ENCODE measurements at places on chromosomes 3 and 15.

GRCh38 chr3:133124511-133124910 lies 86.3 kb downstream of the TMEM108 start:
- peaks cover 7% of the 10 kb centered on the region for H3K27me3 ChIP-seq
- no peak overlapping the region for H3K4me3 ChIP-seq
- DNase-seq = no peak
- no peak overlapping the region for H3K27ac ChIP-seq
- H3K36me3 ChIP-seq = no peaks in the 10 kb centered on the region
- H3K4me1 ChIP-seq = no peaks in the 10 kb centered on the region

DNA sequence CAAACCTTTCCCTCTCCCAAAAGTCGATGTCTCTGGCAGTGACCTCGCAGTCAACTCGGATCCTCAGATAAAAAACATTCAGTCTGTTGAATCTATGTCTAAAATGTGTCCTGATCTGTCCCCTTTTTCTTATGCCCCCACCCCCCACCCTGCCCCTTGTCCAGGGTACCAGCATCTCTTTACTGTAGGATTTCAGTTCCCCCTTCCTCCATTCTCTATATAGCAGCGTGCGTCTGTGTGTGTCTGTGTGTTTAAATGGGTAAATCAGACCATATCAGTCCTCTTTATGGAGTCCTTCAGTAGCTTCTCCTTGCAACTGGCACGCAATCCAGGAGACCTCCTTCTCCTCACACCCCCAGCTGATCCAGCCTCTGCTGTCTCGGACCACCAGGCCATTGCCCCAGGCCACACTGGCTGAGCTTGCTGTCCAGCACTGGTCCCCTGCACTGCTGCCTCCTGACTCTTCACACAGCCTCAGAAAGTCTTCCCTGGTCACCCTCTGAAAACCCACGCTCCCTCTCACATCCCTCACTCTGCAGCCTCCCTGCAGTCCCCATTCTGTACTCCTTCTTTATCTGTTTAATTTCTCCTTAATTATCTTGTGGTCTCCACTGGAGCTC lies 1.5 kb downstream of the LRRK1 start:
- H3K27me3 ChIP-seq = peaks cover 53% of the 10 kb centered on the region
- H3K36me3 ChIP-seq = no peaks in the 10 kb centered on the region
- no peak overlapping the region for H3K27ac ChIP-seq
- peaks cover 26% of the 10 kb centered on the region for H3K4me1 ChIP-seq
- peak overlapping the region; percentile 69 for H3K4me3 ChIP-seq

DNA sequence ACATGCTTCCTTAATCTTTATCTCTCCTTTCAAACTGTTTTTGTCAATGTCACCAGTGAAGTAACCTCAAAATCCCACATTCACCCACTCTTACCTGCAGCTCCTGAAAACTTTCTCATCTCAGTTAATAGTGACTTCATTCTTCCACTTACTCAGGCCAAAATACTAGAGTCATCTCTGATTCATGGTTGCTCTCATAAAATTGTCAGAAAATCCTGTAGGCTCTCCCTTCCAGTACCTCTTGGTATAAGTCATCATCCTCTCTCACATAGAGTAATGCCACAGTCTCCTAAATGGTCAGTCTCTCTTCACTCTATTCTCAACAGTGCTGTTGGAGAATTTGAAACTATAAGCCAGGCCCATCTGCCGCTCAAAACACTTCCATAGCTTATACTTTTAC lies 34.9 kb upstream of the POU1F1 start:
- no peak for DNase-seq
- H3K4me1 ChIP-seq = peaks cover 12% of the 10 kb centered on the region
- no peak overlapping the region for H3K27ac ChIP-seq
- H3K36me3 ChIP-seq = no peaks in the 10 kb centered on the region
- H3K27me3 ChIP-seq = no peaks in the 10 kb centered on the region

DNA sequence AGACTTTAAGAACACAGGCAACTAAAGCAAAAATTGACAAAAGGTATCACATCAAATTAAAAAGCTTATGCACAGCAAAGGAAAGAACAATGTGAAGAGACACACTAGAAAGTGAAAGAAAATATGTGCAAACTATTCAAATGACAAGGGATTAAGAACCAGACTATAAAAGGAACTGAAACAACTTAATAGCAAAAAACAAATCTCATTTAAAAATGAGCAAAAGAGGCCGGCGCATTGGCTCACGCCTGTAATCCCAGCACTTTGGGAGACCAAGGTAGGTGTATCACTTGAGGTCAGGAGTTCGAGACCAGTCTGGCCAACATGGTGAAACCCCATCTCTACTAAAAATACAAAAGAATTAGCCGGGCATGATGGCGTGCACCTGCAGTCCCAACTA lies 14.4 kb downstream of the NGLY1 start:
- H3K4me1 ChIP-seq = peaks cover 16% of the 10 kb centered on the region
- no peak for DNase-seq
- peaks cover 68% of the 10 kb centered on the region for H3K36me3 ChIP-seq
- H3K4me3 ChIP-seq = no peak overlapping the region
- no peaks in the 10 kb centered on the region for H3K27me3 ChIP-seq

GRCh38 chr15:50028326-50028725 lies 90.7 kb downstream of the ATP8B4 start:
- H3K27me3 ChIP-seq = peaks cover 12% of the 10 kb centered on the region
- DNase-seq = no peak
- H3K36me3 ChIP-seq = no peaks in the 10 kb centered on the region
- H3K4me3 ChIP-seq = no peak overlapping the region

DNA sequence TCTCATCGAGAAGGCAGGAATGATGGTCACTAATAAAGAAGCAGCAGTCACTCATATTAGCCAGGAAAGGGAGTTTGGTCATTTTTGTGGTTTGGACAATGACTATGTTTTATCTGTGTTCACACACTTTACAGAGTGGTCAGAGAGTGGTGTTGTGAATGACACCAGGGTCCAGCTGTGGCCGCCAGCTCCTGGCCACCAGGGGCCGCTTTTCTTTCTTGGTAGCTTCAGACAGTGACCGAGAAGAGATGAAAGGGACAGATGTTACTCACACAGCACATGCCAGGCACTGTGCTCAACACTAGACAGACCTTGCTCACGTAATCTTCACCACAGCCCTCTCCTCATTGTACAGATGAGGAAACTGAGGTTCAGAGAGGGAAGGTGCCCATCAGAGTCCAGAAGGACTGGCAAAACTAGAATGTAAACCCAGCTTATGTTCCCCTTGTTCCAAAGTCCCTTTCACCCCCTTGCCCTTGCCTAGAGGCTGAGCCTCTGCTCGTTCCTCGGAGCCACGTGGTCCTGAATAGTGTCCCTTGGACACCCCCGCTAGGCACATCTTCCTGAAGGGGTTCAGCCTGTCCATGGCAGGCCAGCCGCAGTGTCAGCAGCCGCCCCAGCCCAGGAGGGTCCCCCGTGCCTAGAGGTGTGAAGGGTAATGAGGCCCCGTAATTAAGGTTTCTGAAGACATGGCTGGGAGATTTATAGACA lies 55.6 kb downstream of the CYP11A1 start:
- H3K27ac ChIP-seq = no peak overlapping the region
- peaks cover 30% of the 10 kb centered on the region for H3K4me1 ChIP-seq
- H3K27me3 ChIP-seq = peaks cover 2% of the 10 kb centered on the region

DNA sequence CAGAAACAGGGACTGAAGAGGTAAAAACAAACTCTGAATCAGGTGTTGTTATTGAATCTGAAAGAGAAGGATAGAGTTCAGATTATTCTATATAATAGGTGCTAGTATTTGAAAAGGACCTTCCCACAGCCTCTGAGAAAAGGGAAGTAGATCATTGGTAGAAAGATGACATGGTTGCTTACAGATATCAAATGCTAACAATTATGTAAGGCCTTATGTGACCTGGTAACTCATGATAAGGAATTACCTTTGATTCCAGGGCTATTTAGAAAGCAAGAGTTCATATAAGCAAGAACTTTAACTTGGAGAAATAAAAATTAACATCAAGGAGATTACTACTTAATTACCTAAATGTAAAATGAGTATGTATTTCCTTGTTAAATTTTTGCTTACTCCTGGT lies 7.6 kb downstream of the SLC27A2 start:
- no peaks in the 10 kb centered on the region for H3K27me3 ChIP-seq
- DNase-seq = no peak
- H3K27ac ChIP-seq = no peak overlapping the region
- peaks cover 6% of the 10 kb centered on the region for H3K4me1 ChIP-seq
- H3K4me3 ChIP-seq = no peak overlapping the region

DNA sequence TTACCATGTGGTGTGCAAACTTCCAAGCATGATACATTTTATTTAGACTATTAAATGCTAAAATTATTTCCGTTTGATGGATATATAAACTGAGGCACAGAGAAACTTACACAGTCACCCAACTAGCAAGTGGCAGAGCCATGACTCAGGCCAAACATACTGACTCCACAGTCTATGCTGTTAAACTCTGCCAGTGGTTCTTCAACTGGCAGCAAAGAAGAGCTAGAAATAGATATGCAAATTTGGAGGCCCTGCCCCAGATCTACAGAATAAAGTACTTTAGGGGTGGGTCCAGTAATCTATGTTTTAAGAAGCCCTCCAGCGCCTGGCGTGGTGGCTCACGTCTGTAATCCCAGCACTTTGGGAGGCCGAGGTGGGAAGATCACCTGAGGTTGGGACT lies 400.0 kb downstream of the FOXP1 start:
- no peak for DNase-seq
- H3K27ac ChIP-seq = no peak overlapping the region
- H3K36me3 ChIP-seq = peaks cover 41% of the 10 kb centered on the region
- peaks cover 58% of the 10 kb centered on the region for H3K4me1 ChIP-seq
- H3K27me3 ChIP-seq = no peaks in the 10 kb centered on the region
- no peak overlapping the region for H3K4me3 ChIP-seq

DNA sequence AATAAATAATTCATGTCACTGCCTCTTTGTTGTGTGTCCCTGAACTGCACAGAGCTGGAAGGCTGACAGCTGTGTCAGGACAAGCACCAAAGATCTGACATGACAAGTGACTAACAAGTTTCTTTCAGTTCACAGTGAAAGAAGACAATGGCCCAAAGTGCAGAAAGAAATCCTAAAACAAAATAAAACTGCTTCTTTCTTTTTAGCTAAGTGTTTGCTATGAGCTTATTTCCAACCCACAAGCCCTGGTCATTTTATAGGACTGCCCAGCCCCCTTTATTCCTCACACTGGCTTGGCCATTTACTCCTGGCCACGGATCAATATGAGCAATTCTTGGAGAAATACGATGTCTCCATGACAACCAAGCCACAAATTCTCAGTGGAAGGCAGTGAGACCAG lies 238.5 kb downstream of the WDR72 start:
- no peak for DNase-seq
- H3K4me1 ChIP-seq = no peaks in the 10 kb centered on the region
- no peaks in the 10 kb centered on the region for H3K27me3 ChIP-seq
- H3K36me3 ChIP-seq = no peaks in the 10 kb centered on the region
- H3K4me3 ChIP-seq = no peak overlapping the region

DNA sequence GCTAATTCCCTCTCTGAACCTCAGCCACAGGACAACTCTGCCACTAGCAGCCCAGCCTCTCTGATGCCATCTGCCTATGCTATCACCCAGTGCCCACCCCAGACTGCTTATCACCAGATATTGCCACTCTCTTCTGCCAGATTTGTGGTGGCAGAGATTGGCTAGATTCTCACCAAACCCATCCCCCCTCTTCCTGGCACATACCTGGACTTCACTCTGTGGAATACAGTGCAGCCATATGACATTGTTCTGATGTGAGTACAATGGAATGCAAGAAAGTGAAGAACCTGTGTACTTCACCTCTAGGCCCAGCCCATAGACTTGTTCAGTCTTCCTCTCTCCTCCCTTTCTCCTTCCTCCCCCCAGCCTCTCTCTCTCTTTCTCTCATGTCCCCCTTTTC lies 46.9 kb upstream of the NTRK3 start:
- H3K4me3 ChIP-seq = no peak overlapping the region
- no peak overlapping the region for H3K27ac ChIP-seq
- DNase-seq = no peak
- H3K36me3 ChIP-seq = no peaks in the 10 kb centered on the region
- H3K27me3 ChIP-seq = peaks cover 5% of the 10 kb centered on the region

GRCh38 chr3:24578951-24579421 lies 84.3 kb upstream of the THRB start:
- H3K27me3 ChIP-seq = no peaks in the 10 kb centered on the region
- no peak for DNase-seq
- H3K4me3 ChIP-seq = no peak overlapping the region
- no peaks in the 10 kb centered on the region for H3K36me3 ChIP-seq

DNA sequence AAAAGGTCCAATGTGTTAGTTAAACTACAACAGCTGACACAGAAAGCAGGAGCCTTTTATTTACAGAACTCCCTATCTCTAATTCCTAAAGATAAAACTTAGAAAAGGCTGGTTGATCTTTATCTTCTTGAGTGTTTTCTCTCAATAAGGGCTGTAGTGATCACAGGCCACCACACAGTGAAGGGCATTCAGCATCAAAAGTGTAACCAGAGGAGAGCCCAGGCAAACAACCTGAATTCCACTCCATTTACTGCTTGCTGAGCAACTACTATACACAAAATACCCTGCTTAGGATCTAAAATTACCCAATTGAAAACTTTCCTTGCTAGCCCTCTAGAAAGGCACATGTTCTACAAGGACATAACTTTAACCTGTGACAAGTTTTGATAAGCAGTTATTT lies 122.7 kb downstream of the MEIS2 start:
- no peak overlapping the region for H3K27ac ChIP-seq
- no peaks in the 10 kb centered on the region for H3K27me3 ChIP-seq
- no peak for DNase-seq
- no peaks in the 10 kb centered on the region for H3K4me1 ChIP-seq
- H3K36me3 ChIP-seq = no peaks in the 10 kb centered on the region
- no peak overlapping the region for H3K4me3 ChIP-seq

- no peak for DNase-seq
- H3K4me1 ChIP-seq = peaks cover 4% of the 10 kb centered on the region
- H3K36me3 ChIP-seq = no peaks in the 10 kb centered on the region
- no peak overlapping the region for H3K4me3 ChIP-seq
Measured at GRCh38 chr3:153257673-153258351, 95.8 kb downstream of the RAP2B start.

GRCh38 chr3:103499967-103500366 lies 1065.2 kb downstream of the ZPLD1 start:
- H3K4me1 ChIP-seq = no peaks in the 10 kb centered on the region
- no peaks in the 10 kb centered on the region for H3K27me3 ChIP-seq
- DNase-seq = no peak

DNA sequence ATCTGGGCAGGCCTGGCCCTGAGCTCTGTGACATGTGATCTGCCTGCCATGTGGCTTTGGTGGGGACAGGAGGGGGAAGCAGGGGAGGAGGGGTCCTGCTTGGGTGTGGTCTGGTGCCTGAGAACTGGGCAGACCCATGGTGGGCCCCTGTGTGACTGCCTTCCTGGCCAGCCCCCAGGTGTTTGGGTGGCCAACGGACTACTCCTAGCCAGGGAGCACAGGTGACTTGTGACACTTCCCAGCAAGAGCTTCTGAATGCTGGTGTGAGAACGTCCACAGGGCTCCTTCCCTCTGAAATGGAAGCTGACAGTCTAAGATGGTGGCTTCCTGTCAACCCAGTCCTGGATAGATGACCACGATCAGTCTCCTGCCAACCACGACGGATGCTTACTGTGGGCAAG lies 136.1 kb upstream of the MEF2A start:
- no peaks in the 10 kb centered on the region for H3K27me3 ChIP-seq
- H3K27ac ChIP-seq = no peak overlapping the region
- no peak for DNase-seq
- no peak overlapping the region for H3K4me3 ChIP-seq
- peaks cover 51% of the 10 kb centered on the region for H3K4me1 ChIP-seq

- no peaks in the 10 kb centered on the region for H3K27me3 ChIP-seq
- no peak overlapping the region for H3K4me3 ChIP-seq
- H3K36me3 ChIP-seq = peaks cover 10% of the 10 kb centered on the region
- DNase-seq = no peak
Measured at GRCh38 chr3:63960048-63960711, 48.0 kb upstream of the SCAANT1 start.

GRCh38 chr15:73711526-73711925 lies 27.3 kb downstream of the CD276 start:
- no peaks in the 10 kb centered on the region for H3K36me3 ChIP-seq
- no peak overlapping the region for H3K4me3 ChIP-seq
- DNase-seq = no peak
- H3K27ac ChIP-seq = no peak overlapping the region
